Activated CD4-positive, alpha-beta memory T cell treated with anti-CD3 and anti-CD28 coated beads for 36 hours (primary cell): ENCODE measurements at places on chromosomes 16 and 17. TPM values are rescaled to one million over a fixed set of nuclear protein-coding genes. Genes with fewer than 3 reads are reported as not detected.

GNGT2 gene
- 29.0 TPM for total RNA-seq

SHPK gene
- total RNA-seq, result 12.4 TPM

KRT24 gene
- not detected for total RNA-seq

GRCh38 chr17:47995241-47995935, 24.5 kb downstream of the CDK5RAP3 start:
- DNase-seq, result no peak

DNA sequence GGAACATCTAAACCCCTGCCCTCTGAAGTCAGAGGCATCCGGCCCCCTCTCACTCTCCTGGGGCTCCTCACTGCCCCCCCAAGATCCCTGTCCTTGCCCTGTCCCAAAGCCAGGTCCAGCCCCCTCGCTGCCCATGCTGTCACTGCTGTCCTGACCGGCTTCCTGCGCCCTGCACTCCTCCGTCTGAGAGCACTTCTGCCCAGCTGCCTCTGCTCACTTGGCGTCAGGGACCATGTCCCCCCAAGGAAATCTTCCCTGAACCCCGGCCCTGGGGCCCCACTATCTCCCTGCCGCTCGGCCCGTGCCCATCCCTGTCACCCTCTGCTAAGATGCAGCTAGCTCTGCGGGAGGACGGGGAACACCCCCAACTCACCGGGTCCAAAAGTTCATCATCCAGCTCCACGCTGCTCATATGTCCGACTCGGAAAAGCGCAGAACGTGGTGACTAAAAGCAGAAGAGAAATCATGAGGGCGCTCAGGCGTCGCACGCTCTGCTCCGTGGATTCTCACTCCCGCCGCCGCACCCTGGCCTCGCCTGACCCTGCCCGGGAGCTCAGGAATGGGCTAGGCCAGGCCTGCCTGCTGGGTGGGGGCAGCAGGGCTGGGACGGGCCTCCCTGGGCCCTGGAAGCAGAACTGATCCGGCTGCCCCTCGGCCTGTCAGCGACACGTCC, 9.8 kb downstream of the CLCN7 start:
- no peak for DNase-seq

DNA sequence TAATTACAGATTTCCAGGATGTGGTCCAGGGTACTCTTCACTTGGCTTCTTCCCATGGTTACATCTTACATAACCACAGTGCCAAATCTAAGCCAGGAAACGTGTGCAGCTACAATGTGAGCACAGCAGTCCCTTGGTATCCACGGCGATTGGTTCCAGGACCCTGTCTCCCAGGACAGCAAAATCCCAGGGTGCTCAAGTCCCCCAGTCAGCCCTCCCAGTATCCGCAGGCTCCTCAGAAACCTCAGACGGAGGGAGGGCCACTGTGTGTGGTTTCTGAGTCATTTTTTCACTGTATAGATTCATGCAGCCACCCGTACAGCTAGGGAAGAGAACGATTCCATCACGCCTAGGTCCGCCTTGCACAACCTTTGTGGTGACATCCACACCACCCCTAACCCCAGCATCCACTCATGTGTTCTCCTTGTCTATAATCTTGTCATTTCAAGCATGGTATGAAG, 11.1 kb upstream of the ATP2C2 start:
- peak; percentile 67 for DNase-seq
